Vagina (tissue), 2 donors: ENCODE measurements at places on chromosomes 7 and 10.

DNA sequence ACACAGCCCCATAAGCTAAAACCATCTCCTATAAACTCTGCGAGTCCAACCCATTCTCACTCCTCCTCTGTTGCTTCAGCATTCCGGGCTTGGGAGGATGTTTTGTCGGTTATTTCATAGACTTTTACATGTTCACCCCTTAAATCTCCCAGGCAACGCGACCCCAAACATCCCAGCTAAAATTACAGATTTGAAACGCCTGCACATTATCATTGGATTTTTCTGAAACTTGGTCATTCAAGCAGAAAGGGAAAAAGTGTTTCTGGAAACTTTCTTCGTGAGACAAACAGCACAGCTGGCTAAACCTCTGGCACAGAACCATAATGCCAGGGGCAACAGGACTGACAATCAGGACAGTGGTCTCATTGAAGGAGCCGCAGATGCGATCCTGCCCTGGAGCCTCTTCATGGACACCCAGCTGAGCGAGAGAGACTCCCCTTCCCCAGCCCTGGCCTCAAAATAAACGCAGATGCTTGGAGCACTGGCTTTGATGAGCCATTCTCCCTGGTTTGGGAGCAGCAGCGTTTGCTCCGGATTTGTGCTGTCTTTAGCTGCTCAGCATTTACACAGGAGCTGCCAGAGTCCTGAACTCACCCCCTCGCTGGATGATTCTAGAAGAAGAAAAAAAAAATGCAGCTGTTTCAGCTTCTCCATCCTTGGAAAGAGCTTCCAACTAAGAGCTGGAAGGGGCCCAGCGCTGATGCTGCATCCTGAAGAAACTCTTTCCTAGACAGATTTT lies 30.1 kb downstream of the AFAP1L2 start:
- no peaks in the 10 kb centered on the region for H3K27me3 ChIP-seq
- DNase-seq = no peak
- H3K36me3 ChIP-seq = no peaks in the 10 kb centered on the region
- H3K4me1 ChIP-seq = peaks cover 35% of the 10 kb centered on the region
- H3K4me3 ChIP-seq = no peak overlapping the region

DNA sequence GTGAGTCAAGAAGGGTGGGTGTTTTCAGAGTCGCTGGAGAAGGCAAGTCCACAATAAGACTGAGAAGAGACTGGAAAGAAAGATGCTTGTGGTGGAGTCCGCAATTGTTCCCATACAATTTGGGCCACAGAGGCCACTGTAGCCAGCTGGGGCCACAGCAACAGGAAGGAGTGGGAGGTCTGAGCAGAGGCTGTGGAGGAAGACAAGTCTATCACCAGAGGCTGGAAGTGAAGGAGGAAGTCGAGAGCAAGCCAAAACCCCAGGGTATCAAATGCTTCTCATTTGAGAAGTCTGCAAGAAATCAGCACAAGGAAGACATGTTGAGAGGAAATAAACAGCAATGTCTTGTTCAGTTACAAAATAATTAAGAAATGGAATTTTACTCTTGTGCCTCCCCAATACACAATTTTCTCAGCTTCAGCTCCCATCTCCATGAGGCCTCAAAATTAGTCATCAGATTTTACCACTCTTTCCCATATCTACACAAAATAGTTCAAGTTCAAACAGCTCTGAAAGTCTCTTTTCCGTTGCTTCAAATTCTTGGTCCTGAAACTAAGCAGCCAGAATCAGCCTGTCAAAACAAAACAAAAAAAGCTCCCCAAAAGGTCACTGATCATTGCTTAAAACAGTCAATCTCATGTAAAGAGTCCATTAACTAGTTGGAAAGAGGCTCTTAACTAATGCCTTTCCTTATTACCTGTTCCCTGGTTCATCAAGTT lies 31.6 kb downstream of the SLC16A12 start:
- H3K4me1 ChIP-seq = no peaks in the 10 kb centered on the region
- no peak for DNase-seq
- no peaks in the 10 kb centered on the region for H3K27me3 ChIP-seq
- no peaks in the 10 kb centered on the region for H3K36me3 ChIP-seq
- H3K27ac ChIP-seq = no peak overlapping the region

DNA sequence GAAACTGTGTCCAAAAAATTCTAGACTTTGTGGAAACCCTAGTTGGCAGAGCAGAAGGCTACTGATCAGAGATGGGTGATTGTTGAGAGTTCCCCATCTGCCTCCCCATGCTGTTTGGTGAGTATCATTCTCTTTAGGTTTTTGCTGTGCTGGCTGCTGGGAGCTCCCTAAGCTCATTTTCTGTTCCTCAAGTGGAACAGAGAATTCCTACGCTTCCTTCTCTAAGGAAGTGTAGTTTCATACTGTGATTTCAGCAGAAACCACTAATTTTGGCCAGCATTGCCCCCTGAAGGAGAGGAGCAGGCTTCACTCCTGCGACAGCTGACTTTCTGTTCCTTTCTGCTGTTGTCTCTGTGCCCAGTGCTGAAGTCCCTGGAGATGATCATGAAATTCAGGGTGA lies 355.3 kb upstream of the NPVF start:
- no peaks in the 10 kb centered on the region for H3K4me1 ChIP-seq
- no peaks in the 10 kb centered on the region for H3K36me3 ChIP-seq
- no peak for DNase-seq
- no peak overlapping the region for H3K27ac ChIP-seq
- H3K27me3 ChIP-seq = no peaks in the 10 kb centered on the region
- no peak overlapping the region for H3K4me3 ChIP-seq

DNA sequence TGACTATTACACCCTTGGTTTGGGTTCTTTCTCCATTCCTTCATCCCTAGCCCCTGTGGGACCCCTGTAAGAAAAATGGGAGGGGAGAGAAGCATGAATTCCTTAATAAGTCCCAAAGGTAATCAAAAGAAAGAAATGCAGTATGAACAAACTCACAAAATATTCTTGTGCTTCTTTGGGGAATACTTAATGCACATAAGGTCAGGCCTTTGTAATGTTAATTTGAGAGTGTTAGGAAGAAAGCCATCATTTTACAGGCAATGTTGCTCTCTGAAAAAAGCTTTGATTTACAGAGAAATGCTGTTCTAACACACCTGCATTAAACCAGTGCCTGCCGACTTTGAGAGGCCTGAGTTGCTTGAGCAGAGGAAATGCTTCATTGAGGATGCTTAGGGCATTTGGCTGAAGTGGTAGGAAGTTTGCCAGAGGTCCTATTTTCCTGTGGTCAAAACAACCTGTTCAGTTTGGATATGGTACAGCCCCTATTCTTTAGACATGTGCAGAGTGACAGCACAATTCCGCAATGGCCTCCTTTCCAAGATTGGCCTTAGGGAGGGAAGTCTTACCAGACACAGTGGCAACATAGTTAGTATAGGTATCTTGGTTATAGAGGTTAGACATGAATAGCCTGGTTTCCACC lies 643.4 kb downstream of the AUTS2 start:
- no peak overlapping the region for H3K4me3 ChIP-seq
- no peak overlapping the region for H3K27ac ChIP-seq
- no peak for DNase-seq
- no peaks in the 10 kb centered on the region for H3K4me1 ChIP-seq
- H3K36me3 ChIP-seq = no peaks in the 10 kb centered on the region

DNA sequence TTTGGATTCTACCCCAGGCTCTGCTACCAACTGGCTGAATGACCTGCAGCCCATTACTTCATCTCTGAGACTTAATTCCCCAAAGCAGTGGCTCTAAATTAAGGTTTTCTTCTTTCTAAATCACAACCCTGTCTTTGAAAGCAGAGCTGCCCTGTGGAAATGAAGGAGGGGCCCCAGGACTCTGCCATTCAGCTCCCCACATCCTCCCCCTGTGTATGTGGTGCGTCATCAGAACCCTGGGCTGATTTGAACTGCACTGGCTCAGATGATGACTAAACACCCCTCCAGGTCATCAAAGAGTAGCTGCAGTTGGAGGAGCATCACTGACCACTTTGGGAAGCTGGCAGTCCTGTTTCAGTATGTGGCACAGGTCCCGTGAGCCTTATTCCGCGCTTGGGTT lies 46.6 kb downstream of the BPGM start:
- no peak overlapping the region for H3K4me3 ChIP-seq
- no peak for DNase-seq
- H3K4me1 ChIP-seq = peaks cover 57% of the 10 kb centered on the region
- no peaks in the 10 kb centered on the region for H3K27me3 ChIP-seq
- no peaks in the 10 kb centered on the region for H3K36me3 ChIP-seq

DNA sequence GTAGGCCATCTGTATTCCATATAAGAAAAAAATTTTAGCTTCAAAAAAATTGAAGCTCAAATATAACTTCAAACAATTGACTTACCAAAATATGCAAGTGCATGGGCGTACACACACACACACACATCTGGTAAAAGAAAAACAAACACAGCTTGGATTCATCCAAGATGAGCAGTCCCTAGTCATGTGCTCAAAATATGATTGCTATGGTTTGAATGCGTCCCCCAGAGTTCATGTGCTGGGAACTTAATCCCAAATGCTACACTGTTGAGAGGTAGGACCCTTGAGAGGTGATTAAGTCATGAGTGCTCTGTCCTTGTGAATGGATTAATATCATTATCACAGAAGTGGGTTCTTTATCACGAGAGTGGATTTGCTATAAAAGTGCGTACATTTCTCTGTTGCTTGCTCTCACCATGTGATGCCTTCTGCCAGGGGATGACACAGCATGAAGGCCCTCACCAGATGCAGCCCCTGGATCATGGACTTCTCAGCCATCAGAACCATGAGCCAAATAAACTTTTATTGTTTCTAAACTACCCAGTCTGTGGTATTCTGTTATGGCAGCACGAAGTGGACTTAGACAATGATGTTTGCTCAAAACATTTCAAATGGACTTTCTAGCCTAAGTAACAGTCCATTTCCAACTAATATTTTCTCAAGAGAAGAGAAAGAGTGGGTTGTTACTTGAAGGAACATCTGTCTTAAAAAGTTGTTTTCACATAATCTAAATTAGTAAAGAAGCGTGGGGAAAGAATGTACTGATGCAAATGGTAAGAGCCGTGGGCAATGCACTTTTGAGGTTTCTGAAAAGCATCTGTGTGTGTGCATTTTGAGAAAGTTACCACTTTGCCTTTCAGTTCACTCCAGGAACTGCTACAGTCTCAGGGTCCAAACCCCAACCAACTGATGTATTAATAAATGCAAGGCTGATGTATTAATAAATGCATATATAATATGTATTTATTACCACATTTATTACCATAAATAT lies 15.1 kb upstream of the SVIL start:
- no peak overlapping the region for H3K4me3 ChIP-seq
- H3K27ac ChIP-seq = no peak overlapping the region
- no peaks in the 10 kb centered on the region for H3K27me3 ChIP-seq
- no peaks in the 10 kb centered on the region for H3K36me3 ChIP-seq

DNA sequence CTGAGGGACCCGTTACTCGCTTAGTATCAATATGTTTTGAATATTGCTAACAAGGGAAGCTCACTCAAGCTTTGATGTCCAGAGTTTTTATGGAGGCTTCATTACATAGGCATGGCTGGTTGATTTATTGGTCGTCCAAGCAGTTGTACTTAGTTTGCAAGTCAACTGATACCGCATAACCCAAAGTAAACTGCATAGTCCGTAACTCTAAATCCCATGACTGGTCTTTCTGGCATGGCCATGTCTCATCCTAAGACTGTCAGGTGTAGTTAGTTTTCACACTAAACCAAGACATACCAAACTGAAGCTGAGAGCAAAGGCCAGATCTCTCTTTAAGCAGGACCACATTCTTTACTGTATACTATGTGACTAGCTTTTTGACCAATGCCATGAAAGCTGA lies 397.9 kb downstream of the TFEC start:
- no peaks in the 10 kb centered on the region for H3K4me1 ChIP-seq
- H3K4me3 ChIP-seq = no peak overlapping the region
- no peak for DNase-seq
- H3K27me3 ChIP-seq = no peaks in the 10 kb centered on the region
- H3K36me3 ChIP-seq = no peaks in the 10 kb centered on the region

DNA sequence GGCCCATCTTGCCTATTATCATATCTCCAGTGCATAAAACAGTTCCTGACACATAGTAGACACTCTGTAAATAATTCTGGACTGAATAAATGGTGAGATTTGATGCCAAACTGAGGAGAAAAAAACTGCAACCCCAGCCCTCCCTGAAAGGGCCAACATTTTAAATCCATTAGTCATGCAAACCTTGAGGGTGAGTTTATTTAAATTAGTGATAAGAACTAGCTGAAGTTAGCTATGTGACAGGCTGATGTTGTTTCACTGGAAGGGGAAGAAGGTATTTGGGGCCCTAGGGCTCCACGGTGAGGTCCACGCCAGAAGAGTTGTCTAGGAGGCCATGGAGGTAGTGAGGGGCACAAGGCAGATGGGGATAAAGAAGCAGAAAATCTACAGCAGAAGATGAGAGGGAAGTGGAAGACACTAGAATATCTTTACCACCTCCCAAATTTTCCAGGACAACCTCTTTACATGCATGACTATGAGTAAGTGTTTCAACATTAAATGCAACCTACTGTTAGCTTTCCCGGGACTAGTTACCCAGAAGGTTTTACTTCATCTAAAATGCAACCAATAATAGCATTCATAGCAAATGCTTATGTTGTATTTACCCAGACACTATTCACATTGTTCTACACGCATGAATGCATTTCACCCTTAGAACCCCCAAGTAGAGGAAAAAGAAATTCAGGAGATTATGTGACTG lies 183.2 kb upstream of the LYZL1 start:
- no peaks in the 10 kb centered on the region for H3K27me3 ChIP-seq
- no peak overlapping the region for H3K27ac ChIP-seq
- H3K4me1 ChIP-seq = no peaks in the 10 kb centered on the region
- no peak for DNase-seq
- no peak overlapping the region for H3K4me3 ChIP-seq

- no peaks in the 10 kb centered on the region for H3K27me3 ChIP-seq
- H3K4me1 ChIP-seq = no peaks in the 10 kb centered on the region
- H3K36me3 ChIP-seq = no peaks in the 10 kb centered on the region
- H3K27ac ChIP-seq = no peak overlapping the region
- no peak overlapping the region for H3K4me3 ChIP-seq
Measured at GRCh38 chr10:78630944-78631838, 437.6 kb upstream of the ZMIZ1 start.

DNA sequence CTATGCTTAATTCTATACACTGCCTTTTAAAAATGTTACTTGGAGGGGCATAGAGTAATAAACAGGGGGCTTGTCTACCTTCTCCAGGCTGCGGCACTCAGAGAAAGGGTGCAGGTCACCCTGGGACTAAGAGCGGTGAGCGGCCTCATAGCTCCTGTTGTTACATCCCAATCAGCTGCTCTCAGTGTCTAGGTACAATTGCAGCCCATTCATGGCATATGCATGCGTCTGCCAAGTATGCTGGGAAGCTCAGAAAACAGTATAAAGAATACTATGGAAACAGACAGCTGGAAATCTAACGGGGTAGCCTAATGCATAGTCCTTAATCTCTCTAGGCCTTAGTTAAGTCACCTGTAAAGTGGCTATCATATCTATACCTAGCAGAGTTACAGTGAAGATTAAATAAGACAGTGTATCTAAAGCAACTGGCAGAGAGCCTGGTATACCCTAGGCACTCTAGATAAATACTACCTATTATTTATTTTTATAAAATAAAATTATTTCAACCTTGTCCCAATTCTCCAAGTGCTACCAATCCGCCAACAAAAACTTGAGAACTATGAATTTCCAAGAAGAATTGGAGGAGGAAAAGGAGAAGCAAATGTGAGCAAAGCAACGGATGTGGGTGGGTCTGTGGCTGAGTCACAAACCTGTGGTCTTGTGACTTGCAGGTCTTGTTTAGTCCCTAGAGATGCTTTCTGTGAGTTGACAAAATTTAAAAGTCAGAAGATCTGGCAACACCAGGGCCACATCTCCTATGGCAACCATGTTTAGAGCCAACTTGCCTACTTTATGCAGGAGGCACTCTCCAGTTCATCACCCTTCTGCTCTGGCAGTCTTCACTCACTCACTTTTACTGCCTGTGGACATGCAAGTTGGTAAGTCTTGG lies 183.0 kb downstream of the RAPGEF5 start:
- no peak overlapping the region for H3K4me3 ChIP-seq
- H3K27me3 ChIP-seq = no peaks in the 10 kb centered on the region
- H3K27ac ChIP-seq = peak overlapping the region; percentile 28
- H3K4me1 ChIP-seq = peaks cover 7% of the 10 kb centered on the region
- no peaks in the 10 kb centered on the region for H3K36me3 ChIP-seq
